ENCODE measurements at places on chromosomes 3 and 15.
A peak's percentile ranks its signal among the peaks of the same experiment; 100 is the strongest.

DNA sequence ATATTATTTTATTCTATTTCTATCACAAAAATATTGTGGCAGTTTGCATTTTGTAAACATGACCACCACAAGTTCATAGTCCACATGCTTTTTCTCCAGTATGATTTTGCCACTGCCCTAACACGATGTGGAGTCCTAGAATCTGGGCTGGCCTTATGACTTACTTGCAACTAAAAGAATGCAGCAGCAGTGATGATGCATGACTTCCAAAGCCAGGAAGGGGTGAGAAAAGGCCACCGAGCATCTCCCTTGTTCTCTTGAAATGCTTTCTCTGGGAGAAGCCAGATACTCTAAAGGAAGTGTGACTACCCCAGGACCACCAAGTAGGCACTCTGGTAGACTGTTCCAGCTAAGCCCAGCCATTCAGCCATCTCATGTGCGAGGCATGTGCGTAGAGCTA lies 191.6 kb upstream of the MRPL3 start:
- DNase-seq = no peak

DNA sequence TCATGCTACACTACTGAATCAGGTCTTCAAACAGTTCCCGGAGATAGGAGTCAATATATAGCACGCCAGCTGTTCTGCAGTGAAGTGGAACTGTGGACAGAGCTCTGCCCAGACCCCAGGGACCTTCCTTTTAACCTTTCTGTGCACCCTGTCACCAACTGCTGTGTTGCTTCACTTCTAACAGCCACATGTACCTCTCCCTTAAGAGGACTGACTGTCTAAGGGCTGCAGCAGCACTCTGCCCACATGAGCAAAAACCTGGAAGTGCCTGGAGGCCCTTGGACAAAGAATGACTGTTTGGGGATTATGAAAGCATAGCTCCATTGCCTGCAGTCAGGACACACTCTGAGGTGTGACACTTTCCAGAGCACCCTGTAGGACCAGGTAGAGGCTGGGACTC lies 88.3 kb upstream of the CTNNB1 start:
- DNase-seq = no peak

GRCh38 chr3:9934235-9934621 lies 594 bp downstream of the CRELD1 start:
- no peak for DNase-seq

DNA sequence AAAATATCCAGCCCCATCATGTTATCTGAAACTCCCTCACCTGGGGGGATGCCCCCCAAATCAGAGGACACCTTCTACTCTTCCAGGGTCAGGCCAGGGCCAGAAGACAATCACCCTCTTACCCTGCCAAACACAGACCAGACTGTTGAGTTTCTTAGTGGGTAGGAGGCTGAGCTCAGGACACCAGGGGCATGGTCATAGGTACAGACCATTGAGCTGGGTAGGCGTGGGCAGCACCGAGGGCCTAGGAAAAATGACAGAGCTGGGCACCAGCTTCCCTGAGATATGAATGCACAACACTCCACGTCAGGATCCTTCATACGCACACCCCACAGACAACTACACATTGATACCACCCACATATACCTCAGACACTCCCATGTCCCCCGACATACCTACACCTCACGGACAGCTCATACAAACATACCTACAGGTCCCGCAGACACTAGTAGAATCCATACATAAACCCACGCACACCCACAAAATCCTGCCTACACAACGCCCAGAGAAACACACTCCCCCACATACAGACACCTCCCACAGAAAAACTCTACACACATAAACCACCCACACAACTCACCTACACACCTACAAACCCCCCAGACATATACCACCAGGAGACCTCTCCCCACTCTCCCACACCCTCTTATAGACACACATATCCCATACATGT lies 11.8 kb downstream of the AP3B2 start:
- DNase-seq = no peak

DNA sequence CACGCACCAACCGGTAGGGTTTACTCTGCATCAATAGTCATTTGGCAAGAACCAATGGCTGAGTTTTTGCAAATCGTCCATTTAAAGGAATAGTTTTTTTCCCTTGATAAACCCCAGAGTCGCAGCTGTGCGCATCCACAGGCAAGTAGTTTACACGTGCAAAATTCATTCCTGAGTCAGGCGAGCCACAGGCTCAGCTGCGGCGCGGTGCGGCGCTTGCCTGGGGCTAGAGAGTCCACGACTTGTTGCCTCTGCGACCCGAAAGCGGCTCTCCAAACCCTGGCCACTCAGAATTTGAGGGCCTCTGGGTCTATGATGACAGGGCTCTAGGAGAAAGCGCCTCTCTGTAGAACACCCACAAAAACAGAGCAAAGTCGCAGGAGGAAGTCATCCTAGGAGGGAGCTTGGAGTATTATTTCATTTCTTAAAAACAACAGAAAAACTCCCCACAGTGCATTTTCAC lies 36.7 kb downstream of the ZIC4 start:
- no peak for DNase-seq

DNA sequence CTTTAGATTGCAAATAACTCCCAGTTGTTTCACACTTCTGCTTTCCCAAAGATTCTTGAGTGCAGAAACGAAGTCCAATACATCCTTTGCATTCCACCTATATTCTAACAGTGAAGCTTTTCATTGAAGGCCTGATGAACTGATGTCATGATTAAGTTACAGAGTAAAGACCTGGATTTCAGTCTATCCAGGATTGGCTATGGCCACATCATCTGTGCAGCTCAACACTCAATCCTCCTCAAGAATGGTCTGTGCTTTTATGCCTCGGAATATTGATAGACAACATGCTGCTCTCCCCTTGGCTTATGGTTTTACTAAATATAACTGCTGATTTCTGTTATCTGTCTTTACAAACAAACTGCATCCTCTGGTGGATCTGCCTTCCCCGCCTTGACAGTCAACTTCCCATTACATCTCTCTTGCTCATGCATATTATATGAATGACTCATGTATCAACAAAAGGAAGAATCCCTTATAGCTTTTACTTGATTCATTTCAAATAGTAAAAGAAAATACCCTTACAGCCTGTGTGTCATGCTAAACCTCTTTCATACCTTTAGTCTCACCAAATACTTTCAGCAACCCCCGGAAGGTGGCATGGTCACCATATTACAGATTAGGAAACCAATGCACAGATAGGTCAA lies 59.5 kb downstream of the SCN11A start:
- DNase-seq = no peak

- DNase-seq = no peak
These were observed 96.6 kb downstream of the EFL1 start for GRCh38 chr15:82165948-82166376.

GRCh38 chr3:52231502-52232278 lies 6.2 kb upstream of the TLR9 start:
- no peak for DNase-seq

GRCh38 chr3:151008699-151009098 lies 36.2 kb upstream of the CLRN1 start:
- peak; percentile 21 for DNase-seq

GRCh38 chr3:146033950-146034349 lies 127.0 kb downstream of the PLOD2 start:
- DNase-seq = no peak

DNA sequence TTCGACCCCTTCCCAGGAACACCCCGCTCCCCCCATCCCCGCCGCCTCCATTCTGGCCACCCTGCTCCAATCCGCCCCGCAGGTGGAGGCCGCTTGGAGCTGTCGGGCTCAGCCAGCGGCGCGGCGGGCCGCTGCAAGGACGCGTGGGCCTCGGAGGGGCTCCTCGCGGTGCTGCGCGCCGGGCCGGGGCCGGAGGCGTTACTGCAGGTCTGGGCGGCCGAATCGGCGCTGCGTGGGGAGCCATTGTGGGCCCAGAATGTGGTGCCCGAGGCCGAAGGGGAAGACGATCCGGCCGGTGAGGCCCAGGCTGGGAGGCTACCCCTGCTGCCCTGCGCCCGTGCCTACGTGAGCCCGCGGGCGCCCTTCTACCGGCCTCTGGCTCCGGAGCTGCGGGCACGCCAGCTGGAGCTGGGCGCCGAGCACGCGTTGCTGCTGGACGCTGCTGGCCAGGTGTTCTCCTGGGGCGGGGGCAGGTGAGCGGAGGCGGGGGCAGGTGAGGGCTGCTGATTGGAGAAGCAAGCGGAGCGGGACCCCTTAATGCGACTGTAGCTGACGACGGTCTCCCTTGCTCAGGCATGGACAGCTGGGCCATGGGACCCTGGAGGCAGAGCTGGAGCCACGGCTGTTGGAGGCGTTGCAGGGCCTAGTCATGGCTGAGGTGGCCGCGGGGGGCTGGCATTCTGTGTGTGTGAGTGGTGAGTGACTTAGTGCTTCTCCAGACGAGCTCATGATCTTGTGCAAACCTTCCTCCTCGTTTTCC lies 2.5 kb downstream of the RCCD1 start:
- DNase-seq = no peak

- DNase-seq = no peak
These were observed 94.6 kb upstream of the IQSEC1 start for GRCh38 chr3:13167829-13168228.

DNA sequence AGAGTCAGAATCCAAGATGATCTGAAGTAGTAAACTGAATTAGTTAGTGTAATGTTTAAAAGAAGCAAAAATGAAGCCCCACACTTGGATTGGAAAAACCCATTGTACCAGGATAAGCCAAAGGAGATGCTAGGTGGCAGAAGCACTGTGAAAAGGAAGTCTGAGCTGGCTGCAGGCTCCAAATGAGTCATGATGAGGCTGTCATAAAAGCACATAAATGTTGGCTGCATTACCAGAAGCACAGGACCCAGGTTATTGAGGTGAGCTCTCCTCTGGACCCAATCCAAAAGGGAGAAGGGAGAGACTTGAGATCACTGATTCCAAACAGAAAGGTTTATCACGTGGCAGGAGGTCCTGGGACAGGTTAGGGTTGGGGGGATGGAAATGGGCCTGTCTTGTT lies 3.2 kb upstream of the ACAN start:
- DNase-seq = no peak

GRCh38 chr3:127277561-127277960 lies 10.3 kb downstream of the PRR20G start:
- no peak for DNase-seq

GRCh38 chr3:23329471-23330105 lies 126.5 kb downstream of the UBE2E2 start:
- DNase-seq = no peak

- no peak for DNase-seq
These were observed 3.6 kb downstream of the POU1F1 start for GRCh38 chr3:87272718-87273341.

Data from brain pericyte (primary cell).